Peyer's patch (tissue), 4 donors: ENCODE measurements at places on chromosomes 1 and 21. TPM values are rescaled to one million over a fixed set of nuclear protein-coding genes. Genes with fewer than 3 reads are reported as not detected.

- no peaks in the 10 kb centered on the region for H3K4me1 ChIP-seq
- no peak overlapping the region for H3K4me3 ChIP-seq
- no peaks in the 10 kb centered on the region for H3K27me3 ChIP-seq
- no peak for DNase-seq
These were observed 74.0 kb upstream of the SAMSN1 start for GRCh38 chr21:14620152-14620551.

- peaks cover 94% of the 10 kb centered on the region for H3K36me3 ChIP-seq
- peak overlapping the region; percentile 8 for H3K4me3 ChIP-seq
- H3K27ac ChIP-seq: no peak overlapping the region
- peak; percentile 74 for DNase-seq
These were observed 87.4 kb downstream of the UBR4 start for GRCh38 chr1:19122668-19123067.

GRCh38 chr1:119582801-119583200, 65.3 kb downstream of the ZNF697 start:
- no peaks in the 10 kb centered on the region for H3K27me3 ChIP-seq
- H3K4me1 ChIP-seq: no peaks in the 10 kb centered on the region
- H3K27ac ChIP-seq: no peak overlapping the region
- peak; percentile 63 for DNase-seq

Gene GBP6
- total RNA-seq: not detected

GRCh38 chr1:9181176-9181906, 52.4 kb upstream of the GPR157 start:
- peak; percentile 59 for DNase-seq
- peak overlapping the region; percentile 60 for H3K4me3 ChIP-seq
- H3K36me3 ChIP-seq: no peaks in the 10 kb centered on the region
- H3K27ac ChIP-seq: peak overlapping the region; percentile 53
- H3K27me3 ChIP-seq: no peaks in the 10 kb centered on the region

- H3K27ac ChIP-seq: no peak within 1 kb of the TSS
- no peaks in the 10 kb centered on the region for H3K4me1 ChIP-seq
- H3K27me3 ChIP-seq: no peaks in the 10 kb centered on the region
- no peaks in the 10 kb centered on the region for H3K36me3 ChIP-seq
These were observed at the start of gene TMEM81 for GRCh38 chr1:205084360-205084759. Gene TMEM81 (minus strand): TSS chr1:205084460. CDS start chr1:205084320, 140 bp downstream.

- H3K27me3 ChIP-seq: no peaks in the 10 kb centered on the region
- H3K4me1 ChIP-seq: no peaks in the 10 kb centered on the region
- H3K36me3 ChIP-seq: no peaks in the 10 kb centered on the region
- H3K27ac ChIP-seq: no peak overlapping the region
These were observed 468.1 kb upstream of the CXADR start for GRCh38 chr21:17044696-17045095.

DNA sequence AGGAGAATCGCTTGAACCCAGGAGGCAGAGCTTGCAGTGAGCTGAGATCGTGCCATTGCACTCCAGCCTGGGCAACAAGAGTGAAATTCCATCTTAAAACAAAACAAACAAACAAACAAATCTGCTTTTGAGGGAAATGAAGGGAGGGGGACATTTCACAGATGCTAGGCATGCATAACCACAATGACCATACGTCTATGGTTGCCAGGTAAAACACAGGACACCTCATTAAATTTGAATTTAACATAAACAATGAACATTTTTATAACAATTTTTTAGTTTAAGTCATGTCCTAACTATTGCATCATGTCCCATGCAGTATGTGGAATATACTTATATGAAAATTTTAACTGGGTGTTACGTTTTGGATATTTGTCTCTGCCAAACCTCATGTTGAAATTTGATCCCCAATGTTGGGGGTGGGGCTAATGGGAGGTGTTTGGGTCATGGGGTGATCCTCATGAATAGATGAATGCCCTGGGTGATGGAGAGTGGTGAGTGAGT, 31.0 kb upstream of the ZBTB18 start:
- H3K27me3 ChIP-seq: no peaks in the 10 kb centered on the region
- H3K36me3 ChIP-seq: no peaks in the 10 kb centered on the region
- no peak overlapping the region for H3K4me3 ChIP-seq
- H3K4me1 ChIP-seq: no peaks in the 10 kb centered on the region

GRCh38 chr21:24275616-24276015, 1331.7 kb downstream of the MRPL39 start:
- no peak for DNase-seq
- no peaks in the 10 kb centered on the region for H3K4me1 ChIP-seq
- no peaks in the 10 kb centered on the region for H3K27me3 ChIP-seq
- H3K36me3 ChIP-seq: no peaks in the 10 kb centered on the region

DNA sequence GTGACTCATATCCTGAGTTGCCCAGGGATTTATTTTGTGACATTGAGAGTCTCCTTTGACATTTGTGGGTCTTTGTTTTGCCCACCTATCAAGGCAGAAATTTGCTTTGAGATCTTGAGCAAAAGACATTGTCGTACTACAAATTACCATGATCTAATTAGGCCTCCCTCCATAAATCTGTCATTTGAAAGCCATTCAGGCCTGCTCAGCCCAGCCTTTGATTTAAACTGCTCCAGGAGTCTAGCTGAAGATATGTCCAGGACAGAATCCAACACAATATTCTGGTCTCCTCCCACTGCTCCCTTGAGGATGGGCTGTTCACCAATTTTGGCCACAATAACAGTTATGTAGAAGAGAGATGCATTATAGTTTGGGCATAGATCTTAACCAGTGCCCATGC, 86.7 kb downstream of the PROX1 start:
- no peak overlapping the region for H3K4me3 ChIP-seq
- no peaks in the 10 kb centered on the region for H3K36me3 ChIP-seq
- no peaks in the 10 kb centered on the region for H3K27me3 ChIP-seq
- no peak for DNase-seq
- H3K27ac ChIP-seq: no peak overlapping the region

Gene TPTE
- not detected for total RNA-seq

GRCh38 chr1:202680586-202681352, 29.5 kb downstream of the SYT2 start:
- DNase-seq: no peak
- no peaks in the 10 kb centered on the region for H3K27me3 ChIP-seq
- H3K36me3 ChIP-seq: no peaks in the 10 kb centered on the region
- H3K27ac ChIP-seq: no peak overlapping the region
- no peaks in the 10 kb centered on the region for H3K4me1 ChIP-seq
- no peak overlapping the region for H3K4me3 ChIP-seq

DNA sequence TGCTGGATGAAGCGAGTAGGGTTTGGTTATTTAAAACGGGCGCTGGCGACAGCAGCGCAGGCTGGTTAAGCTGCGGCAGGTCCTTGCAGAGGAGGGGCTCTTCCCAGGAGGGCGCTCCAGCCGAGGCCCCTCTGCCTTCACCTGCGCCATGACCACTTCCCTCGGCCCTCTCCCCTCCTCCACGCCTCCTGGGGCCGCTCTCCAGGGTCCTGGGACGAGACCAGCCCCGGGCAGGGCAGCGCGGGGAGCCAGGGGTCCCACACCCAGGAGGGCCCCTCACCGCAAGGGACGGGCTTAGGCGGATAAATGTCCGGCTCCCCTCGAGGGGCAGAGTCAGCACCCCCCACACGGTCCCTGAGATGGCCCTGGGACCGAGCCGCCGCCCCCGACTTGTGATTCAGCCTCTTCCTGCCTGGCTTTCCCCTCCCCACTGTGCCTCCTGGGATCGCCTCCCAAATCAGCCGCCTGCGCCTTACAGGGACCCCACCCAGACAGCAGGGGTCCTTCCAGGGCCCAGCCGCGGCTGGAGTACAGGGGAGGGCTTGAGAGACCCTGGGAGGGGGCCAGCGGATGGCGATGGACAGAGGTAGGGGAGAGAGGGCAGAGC, 380.7 kb downstream of the MATN1 start:
- H3K4me1 ChIP-seq: no peaks in the 10 kb centered on the region
- no peak overlapping the region for H3K27ac ChIP-seq
- no peak for DNase-seq
- no peaks in the 10 kb centered on the region for H3K36me3 ChIP-seq

Gene S100B
- not detected for total RNA-seq

Gene SLC9C2
- not detected for total RNA-seq

DNA sequence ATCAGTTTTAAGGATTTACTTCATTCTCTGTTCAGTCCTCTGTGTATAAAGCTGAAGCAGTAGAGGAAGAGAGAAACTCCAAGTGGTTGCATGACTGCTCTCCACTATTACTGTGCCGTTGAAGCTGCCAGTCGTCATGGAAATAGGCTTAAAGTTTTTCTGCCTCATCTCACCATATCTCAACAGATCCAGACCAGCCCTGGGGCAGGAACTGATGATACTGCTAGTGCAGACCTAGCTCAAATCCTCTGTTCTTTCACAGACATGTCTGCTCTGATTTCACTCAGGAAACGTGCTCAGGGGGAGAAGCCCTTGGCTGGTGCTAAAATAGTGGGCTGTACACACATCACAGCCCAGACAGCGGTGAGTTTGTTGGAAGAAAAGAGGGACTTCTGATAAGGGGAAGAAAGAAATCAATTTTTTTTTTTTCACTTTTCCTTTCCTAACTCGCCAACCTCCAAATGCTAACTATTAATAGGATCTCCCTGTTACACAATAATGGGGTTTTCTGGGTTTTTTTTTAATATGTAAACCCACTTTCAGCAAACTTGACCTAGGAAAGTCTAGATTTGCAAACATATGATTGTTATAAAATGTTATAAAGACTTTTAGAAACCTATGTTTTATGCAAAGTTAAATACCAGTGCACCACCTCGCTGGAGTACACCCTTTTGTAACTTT, 22.2 kb upstream of the STRIP1 start:
- H3K27ac ChIP-seq: peak overlapping the region; percentile 75
- peak; percentile 64 for DNase-seq
- H3K36me3 ChIP-seq: peaks cover 84% of the 10 kb centered on the region
- peaks cover 10% of the 10 kb centered on the region for H3K4me1 ChIP-seq
- H3K4me3 ChIP-seq: no peak overlapping the region
- H3K27me3 ChIP-seq: no peaks in the 10 kb centered on the region

- DNase-seq: no peak
- H3K27me3 ChIP-seq: no peaks in the 10 kb centered on the region
- peaks cover 30% of the 10 kb centered on the region for H3K4me1 ChIP-seq
- peak overlapping the region; percentile 22 for H3K4me3 ChIP-seq
- no peak overlapping the region for H3K27ac ChIP-seq
These were observed 5.2 kb downstream of the HES3 start for GRCh38 chr1:6248932-6249738.

Gene ZNF695
- 0.53 TPM for total RNA-seq

Gene CHML
- 9.1 TPM for total RNA-seq

GRCh38 chr1:177567393-177567792, 396.6 kb downstream of the BRINP2 start:
- H3K27me3 ChIP-seq: no peaks in the 10 kb centered on the region
- no peaks in the 10 kb centered on the region for H3K36me3 ChIP-seq
- no peak for DNase-seq
- no peak overlapping the region for H3K4me3 ChIP-seq
- H3K4me1 ChIP-seq: no peaks in the 10 kb centered on the region
- no peak overlapping the region for H3K27ac ChIP-seq

- no peaks in the 10 kb centered on the region for H3K4me1 ChIP-seq
- no peaks in the 10 kb centered on the region for H3K27me3 ChIP-seq
- peak; percentile 63 for DNase-seq
- no peak overlapping the region for H3K4me3 ChIP-seq
These were observed 41.6 kb downstream of the LAMC2 start for GRCh38 chr1:183227422-183228346.

Gene FOXE3
- not detected for total RNA-seq

DNA sequence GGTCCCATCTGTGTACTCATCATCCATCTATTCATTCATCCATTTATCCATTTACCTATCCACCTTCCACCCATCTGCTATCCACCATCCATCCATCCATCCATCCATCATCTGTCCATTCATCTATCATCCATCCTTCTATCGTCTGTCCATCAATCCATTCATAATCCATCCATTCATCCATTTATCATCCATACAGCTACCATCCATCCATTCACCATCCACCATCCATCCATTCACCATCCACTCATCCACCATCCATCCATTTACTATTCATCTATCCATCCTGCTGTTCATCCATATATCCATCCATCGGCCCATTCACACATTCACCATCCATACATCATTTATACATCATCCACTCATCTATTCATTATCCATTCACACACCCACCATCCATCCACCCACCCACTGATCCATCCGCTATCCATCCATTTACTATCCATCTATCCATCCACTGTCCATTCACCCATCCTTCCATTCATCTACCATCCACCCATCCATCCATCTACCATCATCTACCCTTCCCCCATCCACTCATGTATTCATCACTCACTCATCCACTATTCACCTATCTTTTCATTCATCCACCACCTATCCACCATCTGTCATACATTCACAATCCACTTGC, 96.4 kb downstream of the TRIM11 start:
- H3K4me3 ChIP-seq: no peak overlapping the region
- no peaks in the 10 kb centered on the region for H3K27me3 ChIP-seq
- H3K36me3 ChIP-seq: no peaks in the 10 kb centered on the region
- no peak for DNase-seq

- H3K27me3 ChIP-seq: no peaks in the 10 kb centered on the region
- no peaks in the 10 kb centered on the region for H3K36me3 ChIP-seq
- H3K4me3 ChIP-seq: no peak overlapping the region
- DNase-seq: no peak
- no peak overlapping the region for H3K27ac ChIP-seq
- no peaks in the 10 kb centered on the region for H3K4me1 ChIP-seq
These were observed 1618.7 kb downstream of the AMY1C start for GRCh38 chr1:105368446-105368845.

DNA sequence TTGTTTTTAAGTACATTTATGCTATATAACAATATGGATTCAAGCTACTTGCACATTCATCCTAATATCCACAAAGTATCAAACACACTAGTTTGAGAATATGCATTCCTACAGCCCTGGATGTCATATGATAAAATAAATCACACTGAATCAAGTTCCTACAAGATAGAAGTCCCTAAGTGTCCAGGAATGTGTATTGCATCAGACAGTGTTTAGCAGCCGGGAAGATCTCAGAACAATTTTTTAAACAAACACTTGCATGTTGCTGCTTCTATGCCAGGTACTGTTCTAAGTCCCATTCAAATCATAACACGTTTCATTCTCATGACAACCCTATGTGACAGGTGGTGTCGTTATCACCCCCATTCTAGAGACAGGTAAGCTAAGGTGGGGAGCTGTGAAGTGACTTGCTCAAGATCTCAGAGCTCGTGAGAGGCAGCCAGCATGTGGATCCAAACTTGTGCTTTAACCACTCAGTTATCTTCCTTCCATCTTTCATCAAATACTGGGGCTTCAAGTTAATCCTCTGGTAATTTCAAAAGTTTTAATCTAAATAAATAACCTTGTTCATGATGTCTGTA, 68.3 kb upstream of the KIF26B start:
- H3K4me3 ChIP-seq: no peak overlapping the region
- no peaks in the 10 kb centered on the region for H3K36me3 ChIP-seq
- H3K27me3 ChIP-seq: no peaks in the 10 kb centered on the region
- H3K27ac ChIP-seq: no peak overlapping the region
- DNase-seq: no peak

DNA sequence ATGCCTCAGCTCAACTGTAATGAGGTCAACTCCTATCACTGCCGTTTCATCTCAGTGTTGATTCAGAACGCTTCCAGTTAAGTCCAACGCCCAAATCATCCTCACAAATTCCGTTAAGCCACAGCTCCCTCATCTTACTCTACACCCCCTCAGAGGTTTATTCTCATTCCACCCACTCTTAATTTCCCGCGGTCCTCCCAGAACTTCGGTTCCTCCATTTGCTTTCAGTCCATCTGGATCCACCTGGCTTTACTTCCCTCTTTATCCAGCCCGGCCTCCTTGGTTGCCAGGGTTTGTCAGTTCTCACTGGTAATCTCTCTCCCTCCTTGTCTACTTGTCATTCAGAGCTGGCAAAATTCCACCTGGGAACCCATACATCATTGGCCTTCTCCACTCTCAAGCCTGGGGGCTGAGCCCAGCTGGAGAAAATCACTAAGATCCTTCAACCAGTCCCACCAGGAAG, 51.3 kb upstream of the RUNX1 start:
- H3K36me3 ChIP-seq: no peaks in the 10 kb centered on the region
- no peak overlapping the region for H3K27ac ChIP-seq
- H3K4me3 ChIP-seq: no peak overlapping the region
- peaks cover 4% of the 10 kb centered on the region for H3K4me1 ChIP-seq
- no peaks in the 10 kb centered on the region for H3K27me3 ChIP-seq
- DNase-seq: no peak
